ENCODE measurements at places on chromosomes 11 and 22.

DNA sequence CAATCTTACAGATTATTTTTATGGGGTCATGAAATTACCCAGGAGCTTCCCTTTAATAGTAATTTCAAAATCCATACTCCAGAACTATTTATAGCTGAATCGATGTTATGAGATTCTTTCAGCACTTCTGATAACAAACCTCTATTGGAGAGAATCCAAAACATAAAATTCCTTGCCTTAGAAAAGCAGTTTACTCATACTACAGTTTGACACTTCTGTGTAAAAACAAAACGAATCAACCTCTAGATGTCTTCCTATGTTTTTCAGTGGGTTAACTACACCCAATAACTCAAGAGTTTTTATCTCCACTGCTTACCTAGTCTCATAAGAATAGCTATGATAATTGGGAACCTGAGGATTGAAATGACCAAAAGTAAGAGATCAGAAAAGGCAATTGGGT, 35.6 kb downstream of the KIF18A start:
- DNase-seq = no peak

DNA sequence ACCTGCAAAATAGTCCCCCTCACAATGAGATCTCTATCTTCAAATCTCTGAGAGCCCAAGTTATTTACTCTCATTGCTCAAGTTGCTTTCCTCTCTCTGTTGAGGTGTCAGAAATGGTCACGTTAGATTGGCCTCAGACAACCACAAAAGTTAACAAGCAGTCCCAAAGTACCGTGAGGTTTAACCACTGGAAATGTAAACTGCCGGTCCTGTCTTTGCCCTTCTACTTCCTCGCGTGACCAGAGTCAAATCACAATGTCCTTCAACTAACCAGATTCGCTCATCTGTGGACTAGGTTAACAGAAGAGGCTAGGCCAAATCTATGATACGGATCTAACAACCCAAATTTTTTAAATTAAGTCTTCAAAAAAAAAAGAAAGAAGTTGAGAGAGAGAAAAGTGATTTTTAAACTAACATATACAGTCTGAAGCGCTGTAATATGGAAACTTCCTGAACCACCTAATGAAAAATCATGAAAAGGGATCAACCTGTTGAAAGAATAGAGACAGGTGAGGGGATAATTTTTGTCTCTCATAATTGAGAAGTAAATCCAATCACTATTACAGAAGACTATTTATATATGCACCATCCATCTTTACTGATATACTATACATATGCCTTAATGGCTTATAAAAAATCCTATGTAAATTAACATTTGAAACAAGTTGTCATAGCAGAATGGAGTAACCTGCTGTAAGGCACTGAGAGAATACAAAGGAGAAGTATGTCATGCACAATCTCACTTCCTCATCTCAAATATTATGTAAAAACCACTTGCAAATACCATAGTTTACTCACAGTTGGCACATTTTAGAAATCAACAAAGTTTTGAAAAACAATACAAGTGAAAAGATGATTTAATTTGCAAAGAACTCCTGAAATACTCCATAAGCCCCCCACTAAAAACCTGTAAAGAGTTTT, 3.3 kb upstream of the JAML start:
- no peak for DNase-seq

GRCh38 chr11:117824571-117825537, at the start of gene FXYD2:
Gene FXYD2, minus strand, starts transcription at chr11:117824744. Its CDS starts 66 bp downstream, at chr11:117824678.
- DNase-seq = peak; percentile 15

- peak; percentile 87 for DNase-seq
These were observed at the start of gene MPPED2 for GRCh38 chr11:30586251-30587144. Gene MPPED2, minus strand, starts transcription at chr11:30586353. Its CDS starts 5,980 bp downstream, at chr11:30580373.

GRCh38 chr11:118201966-118202365, 22.8 kb downstream of the JAML start:
- DNase-seq = no peak

DNA sequence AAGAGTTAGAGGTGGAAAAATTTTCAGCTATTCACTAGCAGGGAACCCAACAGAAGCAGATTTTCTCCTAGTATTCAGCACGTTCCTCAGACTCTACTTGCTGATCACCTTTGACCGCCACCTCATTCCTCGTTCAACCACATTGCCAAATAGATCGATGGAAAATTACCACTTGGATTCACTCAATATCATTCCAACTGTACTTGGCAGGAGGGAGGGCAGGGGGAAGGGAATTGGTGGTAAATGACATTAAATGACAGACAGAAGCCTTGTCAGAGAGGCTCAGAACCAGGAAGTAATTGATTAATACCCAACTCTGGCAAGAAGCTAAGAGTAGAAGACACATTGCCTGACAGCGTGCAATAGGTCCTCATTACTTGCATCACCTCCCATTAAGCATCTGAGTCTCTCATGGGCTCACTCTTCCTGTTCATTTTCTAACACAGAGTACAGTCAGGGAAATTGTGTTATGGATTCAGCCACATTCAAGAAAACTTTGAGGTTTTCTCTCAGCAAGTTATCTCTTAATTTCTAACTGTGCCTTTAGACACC, 240.5 kb upstream of the FAT3 start:
- no peak for DNase-seq

GRCh38 chr11:75476739-75477613, 44.0 kb upstream of the KLHL35 start:
- no peak for DNase-seq

- DNase-seq = no peak
These were observed 5.5 kb downstream of the KRTAP5-2 start for GRCh38 chr11:1592628-1593027.

Measured in glutamatergic neuron (in vitro differentiated cells).